ENCODE measurements at places on chromosomes 5 and 9.

GRCh38 chr9:127664678-127665507 lies 41.9 kb upstream of the CFAP157 start:
- DNase-seq: no peak

GRCh38 chr9:14062586-14063221 lies 251.2 kb downstream of the NFIB start:
- DNase-seq: no peak

GRCh38 chr9:38017149-38017884 lies 51.7 kb downstream of the SHB start:
- no peak for DNase-seq

GRCh38 chr9:129878291-129878690 lies 43.0 kb downstream of the USP20 start:
- no peak for DNase-seq

DNA sequence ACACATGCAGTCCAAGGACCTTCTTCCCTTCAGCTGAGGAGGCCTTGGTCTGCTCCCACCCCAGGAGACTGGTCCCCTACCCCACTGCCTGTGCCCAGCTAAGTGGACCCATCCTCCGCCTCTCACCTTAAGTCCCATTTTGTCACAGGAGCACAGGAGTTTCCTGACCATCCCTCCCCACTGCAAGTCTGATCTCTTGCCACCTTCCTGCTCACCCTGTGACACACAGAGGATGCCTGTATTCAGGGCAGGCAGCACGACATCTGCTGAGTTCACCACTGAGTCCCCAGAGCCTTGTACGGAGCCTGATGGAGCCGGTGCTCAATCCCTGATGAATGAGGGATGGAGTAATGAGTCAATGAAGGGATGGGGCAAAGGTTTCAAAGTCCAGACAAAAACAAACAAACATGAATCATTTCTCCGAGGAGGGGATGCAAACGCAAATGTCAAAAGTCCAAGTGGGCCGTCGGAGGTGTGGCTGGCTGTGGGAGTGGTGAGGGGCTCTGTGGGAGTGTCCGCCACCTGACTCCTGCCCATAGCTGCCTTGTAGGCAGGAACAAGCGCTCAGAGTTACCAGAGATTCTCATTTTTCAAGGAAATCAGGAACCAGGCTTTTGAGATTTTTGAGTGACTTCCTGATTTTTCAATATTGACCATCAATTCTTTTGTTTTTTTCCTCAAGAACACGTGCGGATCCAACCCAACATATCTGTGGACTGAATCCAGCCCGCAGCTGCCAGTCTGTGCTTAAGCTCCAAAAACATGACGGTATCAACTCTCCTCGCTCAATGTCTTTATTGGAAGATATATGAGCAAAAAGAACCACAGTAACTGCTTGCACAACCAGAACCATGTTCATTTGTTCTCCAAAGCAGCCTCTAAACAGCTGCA lies 4.4 kb downstream of the RAPGEF1 start:
- DNase-seq: peak; percentile 17

DNA sequence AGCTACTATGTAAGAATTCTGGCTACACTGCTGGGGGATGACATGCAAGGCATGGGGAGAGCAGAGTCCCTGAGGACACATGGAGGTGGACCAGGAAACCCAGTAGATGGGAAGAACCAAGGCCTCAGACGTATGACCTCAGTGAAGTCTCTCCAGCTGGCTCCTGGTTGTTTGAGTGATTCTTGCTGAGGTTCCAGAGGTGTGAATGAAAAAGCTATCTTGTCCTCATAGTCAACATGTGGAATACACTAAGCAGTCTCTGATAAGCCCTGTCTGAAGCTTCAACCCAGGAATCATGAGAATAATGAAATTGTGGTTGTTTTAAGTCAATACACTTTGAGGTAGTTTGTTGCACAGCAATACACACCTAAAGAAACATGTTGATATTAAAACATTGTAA lies 78.0 kb downstream of the GABRA6 start:
- no peak for DNase-seq

GRCh38 chr5:176447591-176447977 lies 601 bp upstream of the FAF2 start:
- no peak for DNase-seq

DNA sequence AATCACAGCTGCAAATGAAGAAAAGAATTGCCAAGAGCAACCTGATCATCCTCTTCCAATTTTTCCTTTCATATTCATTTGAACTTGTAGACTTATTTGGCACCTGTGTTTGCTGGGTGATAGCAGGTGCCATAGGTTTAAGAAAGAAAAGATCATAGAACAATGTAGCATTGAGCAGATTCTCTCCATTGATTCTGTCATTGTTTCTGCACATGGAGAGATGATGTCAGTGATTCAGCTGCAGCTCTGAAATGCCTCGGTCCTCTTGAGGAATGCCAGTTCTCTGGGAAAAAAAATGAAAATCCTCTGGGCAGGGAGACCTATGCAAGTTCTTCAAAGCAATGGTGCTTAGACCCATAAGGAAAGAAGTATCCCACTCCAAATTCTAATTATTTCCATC lies 418.1 kb upstream of the KLF4 start:
- DNase-seq: no peak

DNA sequence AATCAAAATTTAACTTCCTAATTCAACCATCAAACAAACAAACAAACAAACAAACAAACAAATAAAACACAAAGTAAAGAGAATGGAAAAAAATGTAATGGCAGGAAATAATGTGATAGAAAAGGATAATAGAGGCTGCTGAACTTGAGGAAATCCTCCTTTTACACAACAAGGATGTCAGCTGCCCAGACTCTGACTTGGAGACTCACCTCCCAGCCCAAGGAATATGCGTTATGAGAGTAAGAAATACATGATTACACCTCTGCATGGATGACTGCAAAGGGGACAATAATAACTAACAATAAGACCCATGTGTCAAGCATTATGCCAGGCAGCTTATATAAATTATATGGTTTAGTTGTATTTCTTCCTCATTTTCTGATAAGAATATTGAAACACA lies 46.6 kb upstream of the JAK2 start:
- no peak for DNase-seq

GRCh38 chr5:133827011-133827410 lies 141.4 kb downstream of the C5orf15 start:
- no peak for DNase-seq

GRCh38 chr5:170444969-170445505 lies 55.9 kb upstream of the KCNMB1 start:
- no peak for DNase-seq

GRCh38 chr5:178786859-178787499 lies 56.5 kb upstream of the ZNF354A start:
- DNase-seq: no peak

DNA sequence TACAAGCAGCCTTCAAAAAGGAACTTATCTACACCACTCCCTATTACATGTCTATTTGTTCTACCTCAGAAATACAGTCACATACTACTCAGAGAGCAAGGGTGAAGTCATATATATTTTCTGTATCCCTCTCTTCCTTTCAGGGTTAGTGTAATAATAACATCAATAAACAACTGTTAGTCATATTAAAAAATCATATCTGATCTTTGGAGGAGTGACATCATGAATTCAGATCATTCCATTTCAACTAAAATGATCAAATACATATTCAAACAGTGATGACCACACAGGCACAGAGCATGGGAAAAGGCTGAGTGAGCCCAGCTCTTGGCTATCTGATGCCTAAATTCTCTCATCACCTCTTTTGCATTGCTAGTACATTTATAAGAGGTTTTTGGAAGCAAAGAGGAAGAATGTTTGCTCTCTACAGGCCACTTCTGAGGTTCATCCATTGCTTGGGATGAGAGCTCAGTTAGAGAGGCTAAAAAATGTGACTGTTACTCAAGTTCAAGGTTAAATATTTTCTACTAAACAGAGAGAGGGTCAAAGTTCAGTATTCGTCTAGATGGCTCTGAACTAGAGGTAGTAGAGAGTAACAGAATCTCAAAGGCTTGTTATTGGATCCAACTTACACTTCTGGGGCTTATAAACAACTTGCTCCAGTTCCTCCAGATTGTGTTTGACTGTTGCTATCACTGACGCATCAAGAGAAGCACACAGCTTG lies 39.0 kb downstream of the RIGI start:
- DNase-seq: no peak

DNA sequence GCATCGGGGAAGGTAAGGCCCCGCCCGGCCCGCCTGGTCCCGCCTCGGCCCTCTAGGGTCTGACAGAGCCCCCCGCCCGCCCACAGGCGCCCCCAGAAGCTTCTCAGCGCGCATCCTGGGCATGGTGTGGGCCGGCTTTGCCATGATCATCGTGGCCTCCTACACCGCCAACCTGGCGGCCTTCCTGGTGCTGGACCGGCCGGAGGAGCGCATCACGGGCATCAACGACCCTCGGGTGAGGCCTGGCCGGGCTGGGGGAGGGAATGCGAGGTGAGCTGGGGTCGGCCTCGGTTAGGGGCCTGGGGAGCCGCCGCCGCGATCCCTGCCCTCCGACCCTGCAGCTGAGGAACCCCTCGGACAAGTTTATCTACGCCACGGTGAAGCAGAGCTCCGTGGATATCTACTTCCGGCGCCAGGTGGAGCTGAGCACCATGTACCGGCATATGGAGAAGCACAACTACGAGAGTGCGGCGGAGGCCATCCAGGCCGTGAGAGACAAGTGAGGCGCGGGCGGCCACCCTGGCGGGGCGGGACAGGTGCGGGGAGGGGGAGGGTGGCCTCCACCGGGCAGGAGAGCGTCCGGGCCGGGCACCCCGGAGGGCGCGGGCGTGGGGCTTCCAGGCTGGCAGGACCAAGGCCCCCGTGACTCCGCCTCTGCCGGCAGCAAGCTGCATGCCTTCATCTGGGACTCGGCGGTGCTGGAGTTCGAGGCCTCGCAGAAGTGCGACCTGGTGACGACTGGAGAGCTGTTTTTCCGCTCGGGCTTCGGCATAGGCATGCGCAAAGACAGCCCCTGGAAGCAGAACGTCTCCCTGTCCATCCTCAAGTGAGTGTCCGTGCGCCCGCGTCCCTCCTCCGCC lies 7.1 kb downstream of the LRRC26 start:
- DNase-seq: no peak

- no peak for DNase-seq
These were observed 1080.5 kb upstream of the DMAC1 start for GRCh38 chr9:8880060-8880459.

DNA sequence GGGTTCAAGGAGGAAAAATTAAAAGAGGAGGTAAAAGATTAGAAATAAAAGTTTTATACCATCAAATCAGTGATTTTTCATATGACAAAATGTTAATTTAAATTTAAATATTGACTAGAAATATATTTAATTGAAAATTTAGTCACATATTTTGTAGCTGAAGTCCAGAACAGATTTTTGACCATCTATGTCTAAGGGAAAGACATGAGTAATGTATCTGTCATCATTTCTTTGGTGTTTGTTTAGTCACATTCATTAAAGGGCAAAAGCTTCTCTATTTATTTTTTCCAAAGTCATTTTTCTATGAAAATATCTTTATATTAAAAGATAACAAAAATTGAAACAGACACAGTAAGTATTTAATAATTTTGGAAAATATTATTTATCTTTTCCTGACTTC lies 252.0 kb upstream of the ISL1 start:
- DNase-seq: no peak

DNA sequence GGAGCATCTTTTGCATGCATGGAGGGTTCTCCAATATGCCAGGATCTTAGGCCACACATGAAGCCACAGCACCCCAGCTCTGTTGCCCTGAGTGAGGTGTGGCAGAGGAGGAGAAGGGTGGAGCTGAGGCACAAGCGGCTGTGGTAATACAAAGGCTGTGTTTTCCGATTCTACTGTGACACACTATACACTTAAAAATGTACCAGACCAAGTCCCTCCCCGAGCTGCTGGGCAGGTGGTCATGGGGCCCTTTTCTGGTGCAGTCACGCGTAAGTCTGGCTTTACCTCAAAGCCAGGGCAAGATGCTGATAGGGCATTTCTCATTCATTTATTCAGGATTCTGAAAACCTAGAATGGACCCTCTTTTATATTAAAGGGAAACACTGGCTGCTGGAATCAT lies 3.7 kb downstream of the ADGRV1 start:
- no peak for DNase-seq

DNA sequence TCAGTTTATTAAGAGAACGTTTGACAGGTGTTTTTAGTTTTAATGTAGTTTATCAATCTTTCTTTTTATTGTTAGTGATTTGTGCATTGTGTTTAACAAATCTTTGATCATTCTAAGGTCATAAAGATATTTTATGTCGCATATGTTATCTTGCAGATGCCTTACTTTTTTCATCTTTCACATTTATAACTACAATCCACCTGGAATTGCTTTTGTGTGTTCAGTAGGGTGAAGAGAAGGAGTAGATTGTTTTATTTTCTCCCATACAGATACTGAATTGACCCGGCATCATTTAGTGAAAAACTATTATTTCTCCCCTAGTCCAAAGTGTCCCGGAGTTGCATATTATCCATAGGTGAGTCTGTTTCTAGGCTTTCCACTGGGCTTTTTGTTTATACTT lies 179.4 kb upstream of the RGMB start:
- DNase-seq: no peak

- DNase-seq: no peak
These were observed 184.4 kb upstream of the IER5L start for GRCh38 chr9:129362287-129363000.

GRCh38 chr5:59783264-59783663 lies 110.3 kb downstream of the PDE4D start:
- DNase-seq: no peak

DNA sequence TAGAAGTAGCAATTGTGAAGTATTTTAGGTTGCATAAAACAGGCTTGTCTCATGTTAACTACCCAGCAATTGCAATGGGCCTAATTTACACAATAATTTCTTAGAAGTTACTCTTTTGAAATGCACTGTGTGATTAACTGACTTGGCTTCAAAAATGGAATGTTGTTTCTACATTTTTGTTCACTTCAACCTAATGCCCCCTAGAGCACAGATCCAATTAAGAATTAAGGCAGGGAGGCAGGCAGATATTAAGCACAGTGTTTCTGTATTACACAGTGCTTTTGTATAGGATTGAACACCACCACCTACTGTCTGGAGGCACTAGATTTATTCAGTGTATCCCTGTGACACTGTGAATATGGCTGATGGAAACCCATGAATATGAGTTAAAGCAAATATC lies 302.1 kb downstream of the FBXL17 start:
- no peak for DNase-seq

GRCh38 chr9:79637177-79637925 lies 65.6 kb downstream of the TLE4 start:
- DNase-seq: no peak

- no peak for DNase-seq
These were observed 115.3 kb upstream of the MSX2 start for GRCh38 chr5:174609116-174609515.

- no peak for DNase-seq
These were observed 6.2 kb downstream of the TGFBI start for GRCh38 chr5:136034984-136035383.

GRCh38 chr5:93602241-93603077 lies 19.4 kb downstream of the NR2F1 start:
- DNase-seq: no peak
